ENCODE measurements at places on chromosomes 3 and 15.

DNA sequence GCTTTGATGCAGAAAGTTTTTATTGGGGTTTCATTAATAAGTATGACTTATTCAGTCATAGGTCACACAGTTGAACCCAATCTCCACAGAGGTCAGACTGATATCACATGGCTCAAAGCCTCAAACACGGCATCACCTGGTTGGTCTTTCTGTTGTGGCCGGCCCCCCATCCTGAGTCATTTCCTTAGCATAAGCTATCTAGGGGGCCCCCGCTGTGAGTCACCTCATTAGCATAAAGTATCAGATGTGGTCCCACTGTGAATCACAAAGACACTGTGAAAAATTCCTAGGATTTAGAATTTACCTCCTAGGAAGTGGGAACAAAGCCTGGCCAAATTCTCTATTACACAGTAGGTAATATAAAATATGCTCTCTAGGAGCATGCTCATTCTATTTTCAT is 502.2 kb downstream of the PYDC2 start:
- DNase-seq: no peak

DNA sequence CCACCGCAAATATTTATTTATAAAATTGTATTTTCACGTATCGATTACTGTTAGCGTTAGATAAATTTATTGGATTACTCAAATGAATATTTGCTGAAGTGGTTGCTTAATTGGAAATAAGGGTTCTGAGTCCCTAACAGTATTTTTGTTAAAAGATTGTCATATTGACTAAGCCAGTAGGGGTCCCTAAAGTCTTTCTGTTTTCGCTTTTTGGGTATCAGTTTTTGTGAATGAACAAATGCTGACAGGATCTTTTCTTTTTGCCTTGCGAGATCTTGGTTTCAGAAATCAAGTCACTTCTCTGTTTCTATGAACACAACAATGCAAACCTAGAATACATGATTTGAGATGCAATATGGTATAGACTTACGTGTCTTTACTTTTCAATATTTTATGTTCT is 7.1 kb downstream of the RAD51 start:
- no peak for DNase-seq

GRCh38 chr3:48504051-48504946 is at the start of gene SHISA5:
TSS of gene SHISA5 (minus strand) at chr3:48504174. CDS start at chr3:48504094, 80 bp downstream.
- no peak for DNase-seq

DNA sequence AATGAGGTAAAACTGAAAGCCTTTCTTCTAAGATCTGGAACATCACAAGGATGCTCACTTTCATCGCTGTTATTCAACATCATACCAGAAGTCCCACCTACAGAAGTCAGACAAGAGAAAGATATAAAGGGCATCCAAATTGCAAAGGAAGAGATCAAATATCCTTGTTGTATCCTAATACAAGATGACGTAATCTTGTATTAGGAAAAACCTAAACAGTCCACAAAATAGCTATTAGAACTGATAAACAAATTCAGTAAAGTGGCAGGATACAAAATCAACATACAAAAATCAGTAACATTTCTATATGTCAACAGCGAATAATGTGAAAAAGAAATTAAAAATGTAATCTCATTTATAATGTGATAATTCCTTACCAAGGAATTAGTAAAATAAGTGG is 195.1 kb upstream of the CBLB start:
- no peak for DNase-seq

DNA sequence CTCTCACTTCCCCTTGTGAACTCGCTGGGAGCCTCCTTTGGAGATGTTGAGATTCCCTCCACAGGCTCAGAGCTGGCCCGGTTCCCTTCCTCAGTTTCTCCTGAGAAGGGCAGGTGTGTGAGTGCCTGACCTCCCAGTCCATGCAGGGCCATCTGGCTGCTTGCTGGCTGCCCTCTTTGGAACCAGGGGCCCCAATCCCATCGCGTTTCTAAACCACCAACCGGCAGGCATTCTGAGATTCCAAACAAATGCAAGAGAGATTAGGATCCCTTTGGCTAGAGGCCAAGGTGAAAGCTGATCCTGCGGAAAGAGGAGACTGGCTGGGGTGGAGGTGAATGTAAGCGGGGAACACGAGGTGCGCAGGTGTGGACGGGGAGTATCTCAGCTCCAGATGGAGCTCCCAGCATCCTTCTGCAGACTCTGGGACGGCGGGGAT is 2.9 kb upstream of the PRRT3 start:
- DNase-seq: no peak

DNA sequence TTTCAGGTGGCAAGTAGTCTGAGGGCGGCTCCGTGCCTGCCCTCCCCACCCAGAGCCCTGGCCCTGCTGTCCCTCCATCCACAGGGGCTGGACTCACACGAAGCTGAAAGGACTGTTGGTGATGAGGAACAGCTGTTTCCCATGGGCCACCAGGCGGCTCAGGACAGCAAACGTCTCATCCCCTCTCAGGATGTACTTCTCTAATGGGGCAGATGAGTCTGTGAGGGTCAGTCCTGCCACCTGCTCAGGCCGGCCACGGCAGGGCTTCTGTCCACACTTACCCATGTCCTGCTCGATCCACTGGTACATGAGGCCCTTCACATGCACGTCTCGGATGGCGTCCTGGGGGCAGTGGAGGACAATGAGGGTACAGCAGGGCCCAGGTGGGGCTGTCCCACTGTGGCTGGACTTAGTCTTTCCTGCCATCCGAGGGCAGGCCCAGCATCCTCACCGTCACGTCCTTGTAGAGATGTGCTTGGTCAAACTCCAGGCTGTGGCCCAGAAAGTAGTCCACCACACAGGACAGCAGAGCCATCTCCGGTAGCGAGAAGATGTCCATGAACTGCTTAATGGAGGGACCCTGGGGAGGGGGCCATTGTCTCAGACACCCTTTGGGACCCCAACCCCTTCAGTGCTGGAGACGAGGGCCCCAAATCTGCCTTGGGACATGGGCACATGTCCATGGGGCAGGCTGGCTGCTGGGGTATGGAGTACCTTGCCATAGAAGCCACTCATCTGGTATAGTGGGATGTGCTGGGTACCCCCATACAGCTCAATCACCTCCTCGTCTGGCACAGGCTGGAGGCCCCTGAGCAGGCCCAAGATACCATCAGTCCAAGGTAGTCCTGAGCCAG is 5.7 kb downstream of the NT5DC2 start:
- DNase-seq: no peak

DNA sequence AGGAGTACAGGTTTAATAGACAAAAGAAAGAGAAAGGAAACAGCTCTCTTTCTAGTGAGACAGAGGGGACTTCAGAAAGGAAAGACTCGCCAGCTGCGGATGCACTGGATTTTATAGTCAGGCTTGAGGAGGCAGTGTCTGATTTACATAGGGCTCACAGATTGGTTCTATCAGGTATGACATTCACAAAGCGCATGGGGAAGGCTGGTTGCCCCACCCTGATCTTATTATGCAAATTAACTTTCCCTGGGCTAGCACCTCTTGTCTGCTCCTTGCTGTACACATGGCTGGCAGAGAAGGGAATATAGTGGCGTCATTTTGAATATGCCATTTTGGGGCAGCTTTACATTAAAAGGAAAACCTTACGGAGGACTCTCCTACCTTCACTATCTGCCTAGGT is 938.4 kb upstream of the SEMA6D start:
- no peak for DNase-seq

GRCh38 chr3:160035757-160036156 is 47.1 kb downstream of the IL12A start:
- no peak for DNase-seq

DNA sequence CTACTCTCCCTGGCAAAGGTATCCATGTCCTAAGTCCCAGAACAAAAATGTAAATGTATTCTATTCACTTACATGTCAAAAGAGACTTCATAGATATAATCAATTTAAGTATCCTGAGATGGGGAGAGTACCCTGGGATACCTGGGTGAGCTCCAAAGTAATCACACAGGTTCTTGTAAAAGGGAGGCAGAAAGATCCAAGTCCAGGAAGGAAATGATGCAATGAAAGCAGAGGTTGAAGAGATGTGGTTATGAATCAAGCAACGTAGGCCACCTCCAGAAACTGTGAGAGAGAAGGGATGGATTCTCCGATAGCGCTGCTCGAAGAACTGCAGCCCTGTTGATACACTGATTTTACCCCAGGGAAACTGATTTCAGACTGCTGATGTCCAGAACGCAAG is 93.9 kb upstream of the VGLL3 start:
- DNase-seq: no peak

DNA sequence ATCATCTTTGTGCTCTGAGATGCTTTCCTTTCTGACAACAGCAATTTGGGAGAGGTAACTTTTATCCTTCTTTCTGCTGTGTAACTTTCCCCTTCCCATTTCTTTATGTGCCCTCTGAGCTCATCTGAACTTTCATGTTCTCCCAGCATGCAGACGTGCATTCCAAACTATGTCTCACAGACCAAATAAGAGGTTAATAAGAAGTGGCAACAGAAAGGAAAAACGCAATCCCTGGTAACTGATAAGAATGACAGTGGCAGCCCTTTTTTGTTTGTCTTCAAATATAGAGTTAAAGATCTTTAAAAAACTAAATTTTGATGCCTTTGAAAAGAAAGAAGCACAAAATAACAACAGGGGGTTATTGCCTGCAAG is 533.4 kb downstream of the FOXP1 start:
- DNase-seq: no peak

DNA sequence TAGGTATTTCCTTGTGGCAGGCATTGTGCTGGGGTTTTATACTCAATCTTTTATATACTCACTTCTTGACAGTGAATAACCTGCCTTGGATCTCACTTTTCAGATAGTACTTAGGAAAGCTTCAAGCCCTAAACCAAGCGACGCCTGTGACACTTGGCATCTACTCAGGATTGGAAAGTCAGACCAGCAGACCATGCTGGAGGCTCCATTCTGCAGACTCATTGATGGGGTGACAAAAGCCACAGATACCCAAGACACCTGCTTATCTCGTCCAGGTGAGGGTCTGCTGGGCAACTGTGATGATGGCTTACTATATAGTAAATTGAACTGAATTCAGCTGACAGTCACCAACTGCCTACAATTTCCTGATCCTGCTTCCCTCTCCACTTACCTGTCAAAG is 79.4 kb upstream of the MRPS22 start:
- no peak for DNase-seq

- DNase-seq: no peak
Observed at GRCh38 chr3:188993181-188993580, 178.6 kb upstream of the TPRG1 start.

GRCh38 chr15:53837263-53837662 is 77.8 kb upstream of the WDR72 start:
- no peak for DNase-seq

GRCh38 chr15:85795337-85796305 is 896 bp upstream of the KLHL25 start:
- DNase-seq: no peak

- no peak for DNase-seq
Observed at GRCh38 chr3:156725682-156726081, 51.3 kb downstream of the TIPARP start.

GRCh38 chr3:143697975-143698374 is 150.3 kb downstream of the SLC9A9 start:
- DNase-seq: no peak

GRCh38 chr15:66592505-66593218 is 26.9 kb upstream of the LCTL start:
- DNase-seq: no peak

DNA sequence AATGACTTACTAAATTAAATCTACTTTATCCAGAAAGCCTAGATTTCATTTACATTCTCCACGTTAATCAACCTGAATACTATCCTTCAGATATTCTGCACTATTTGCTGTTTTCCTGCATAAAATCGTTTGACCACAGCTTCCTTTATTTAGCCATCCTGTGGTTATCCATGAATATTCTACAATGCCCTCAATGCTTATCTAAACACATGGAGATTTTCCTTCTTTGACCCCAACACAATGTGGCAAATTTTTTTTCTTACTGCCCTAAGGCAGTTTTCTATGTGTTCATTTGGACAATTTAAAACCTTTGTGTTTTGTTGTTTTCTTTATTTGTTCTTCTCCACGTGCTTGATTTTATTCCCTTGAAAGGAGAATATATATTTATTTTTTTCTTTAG is 495.5 kb upstream of the ROBO1 start:
- no peak for DNase-seq

DNA sequence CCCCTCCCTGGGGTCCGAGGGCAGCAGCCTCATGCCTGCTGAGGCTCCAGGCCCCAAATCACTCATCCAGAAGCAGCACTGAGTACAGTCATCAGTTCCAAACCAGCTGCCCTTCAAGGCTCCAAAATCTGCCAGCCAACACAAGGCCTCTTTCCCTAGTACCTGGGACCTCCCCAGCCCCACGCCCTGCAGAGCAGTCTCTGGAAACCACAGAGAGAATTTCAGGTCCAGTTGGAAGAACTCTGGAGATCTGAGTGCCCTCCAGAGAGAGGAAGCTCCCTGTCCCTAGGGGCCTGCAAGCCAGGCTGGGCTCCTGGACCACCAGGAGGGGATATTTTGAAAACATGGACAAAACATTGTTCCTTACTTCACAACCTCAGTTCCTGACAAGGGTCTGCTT is 26.2 kb downstream of the TKT start:
- DNase-seq: no peak

Data from AG04449 (cell line).